Activated T-cell treated with anti-CD3 and anti-CD28 coated beads, Interleukin-2, amount 50 U/mL, for 72 hours (primary cell): ENCODE measurements at places on chromosomes 16 and 17.

- DNase-seq = no peak
Observed at GRCh38 chr17:17822189-17822588, 14.6 kb downstream of the SREBF1 start.

- no peak for DNase-seq
Observed at GRCh38 chr16:55565086-55565485, 1.4 kb upstream of the CAPNS2 start.

DNA sequence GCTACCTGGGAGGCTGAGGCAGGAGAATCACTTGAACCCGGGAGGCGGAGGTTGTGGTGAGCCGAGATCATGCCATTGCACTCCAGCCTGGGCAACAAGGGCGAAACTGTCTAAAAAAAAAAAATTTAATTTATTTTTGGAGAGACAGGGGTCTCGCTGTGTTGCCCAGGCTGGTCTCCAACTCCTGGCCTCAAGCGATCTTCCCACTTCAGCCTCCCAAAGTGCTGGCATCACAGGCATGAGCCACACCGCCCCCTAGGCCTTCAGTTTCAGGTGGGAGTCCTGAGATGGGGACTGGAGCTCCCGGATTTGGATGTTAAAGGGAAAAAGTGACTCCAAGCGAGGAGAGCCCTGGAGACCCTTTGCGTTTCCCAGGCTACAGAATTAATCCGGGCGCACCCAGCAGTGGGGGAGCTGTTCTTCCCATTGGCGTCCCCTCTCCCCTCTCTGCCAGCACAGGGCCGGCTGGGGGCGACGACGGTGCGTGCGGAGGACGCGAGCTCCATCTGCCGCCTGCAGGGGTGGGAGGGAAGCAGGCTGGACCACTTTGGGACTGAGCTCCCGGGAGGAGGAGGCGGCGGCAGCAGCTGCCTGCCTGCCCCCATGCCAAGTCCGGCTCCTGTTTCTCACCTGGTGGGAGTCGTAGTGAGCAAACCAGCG, 49.3 kb upstream of the USP7 start:
- no peak for DNase-seq

GRCh38 chr17:73911726-73912372, 267.6 kb upstream of the SDK2 start:
- DNase-seq = no peak

- DNase-seq = no peak
Observed at GRCh38 chr16:87149051-87149450, 168.1 kb downstream of the C16orf95 start.

DNA sequence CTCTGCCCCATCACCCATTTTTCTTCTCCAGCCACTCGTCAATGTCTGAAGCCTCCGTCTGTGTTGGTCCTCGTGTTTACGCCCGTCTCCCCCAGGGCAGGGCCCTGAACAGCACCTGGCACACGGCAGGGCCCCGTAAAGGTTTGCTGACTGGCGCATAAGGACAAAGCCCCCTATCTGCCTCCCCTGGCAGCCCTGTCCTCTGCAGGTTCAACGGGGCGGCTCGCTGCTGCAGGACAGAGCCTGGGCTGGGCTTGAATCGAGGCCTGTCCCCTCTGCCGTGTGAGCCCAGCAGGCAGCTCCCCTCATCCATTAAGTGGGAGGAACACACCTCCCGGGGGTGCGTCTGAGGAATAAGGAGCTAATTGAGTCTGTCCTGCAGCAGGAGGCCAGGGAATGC, 46.1 kb upstream of the PABPN1L start:
- no peak for DNase-seq

- no peak for DNase-seq
Observed at GRCh38 chr17:66583112-66583748, 251.7 kb upstream of the CACNG5 start.

- DNase-seq = no peak
Observed at GRCh38 chr16:64361753-64362152, 760.1 kb downstream of the CDH11 start.

DNA sequence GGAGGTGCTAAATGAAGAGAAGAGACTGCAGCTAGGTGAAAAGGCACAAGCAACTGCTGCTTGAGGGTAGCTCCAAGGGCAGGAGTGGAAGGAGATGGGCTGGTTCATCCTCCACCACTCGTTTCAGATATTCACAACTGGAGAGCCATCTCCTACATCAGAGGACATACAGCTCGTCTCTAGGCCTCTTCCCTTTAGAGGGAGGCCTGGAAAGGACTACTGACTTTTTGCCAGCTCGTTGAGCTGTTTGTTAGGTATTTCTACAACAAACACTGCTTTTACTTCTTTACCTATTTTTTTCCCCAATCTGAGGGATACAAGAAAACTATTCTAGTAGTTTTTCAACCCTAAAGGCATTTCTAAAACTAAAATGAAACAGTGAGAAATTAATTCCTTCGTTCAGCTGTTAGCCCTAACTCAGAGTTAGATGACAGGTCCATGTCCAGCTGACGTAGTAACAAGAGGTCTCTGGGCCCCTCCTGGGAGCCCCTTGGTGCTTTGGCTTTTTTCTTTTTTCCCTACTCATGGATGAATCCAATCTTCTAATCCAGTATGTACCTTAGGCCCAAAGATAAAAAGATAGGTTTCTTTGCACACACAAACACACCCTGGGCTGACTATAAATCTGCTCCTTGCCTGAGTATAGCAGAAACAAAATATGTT, 47.8 kb upstream of the TBX2 start:
- no peak for DNase-seq

GRCh38 chr17:61460796-61461585, 8.8 kb downstream of the TBX4 start:
- no peak for DNase-seq

DNA sequence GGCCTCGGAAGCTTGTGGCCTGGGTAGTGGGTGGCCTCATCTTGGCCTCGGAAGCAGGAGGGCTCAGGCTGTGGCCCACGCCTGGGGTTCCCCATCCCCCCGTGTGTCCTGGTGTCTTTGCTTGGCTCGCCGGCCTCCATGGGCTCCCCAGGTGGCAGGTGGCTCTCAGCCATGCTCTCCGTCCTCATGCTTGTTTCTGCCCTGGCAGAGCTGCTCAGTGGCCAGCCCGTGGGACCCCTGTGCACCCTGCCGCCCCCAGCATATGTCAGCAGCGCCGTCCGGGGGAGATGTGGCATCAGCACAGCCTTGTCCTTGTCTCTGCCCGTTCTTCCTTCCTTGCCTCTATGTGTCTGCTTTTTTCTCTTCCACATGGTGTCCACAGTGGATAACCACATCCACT, 38.5 kb downstream of the TBCD start:
- DNase-seq = no peak

DNA sequence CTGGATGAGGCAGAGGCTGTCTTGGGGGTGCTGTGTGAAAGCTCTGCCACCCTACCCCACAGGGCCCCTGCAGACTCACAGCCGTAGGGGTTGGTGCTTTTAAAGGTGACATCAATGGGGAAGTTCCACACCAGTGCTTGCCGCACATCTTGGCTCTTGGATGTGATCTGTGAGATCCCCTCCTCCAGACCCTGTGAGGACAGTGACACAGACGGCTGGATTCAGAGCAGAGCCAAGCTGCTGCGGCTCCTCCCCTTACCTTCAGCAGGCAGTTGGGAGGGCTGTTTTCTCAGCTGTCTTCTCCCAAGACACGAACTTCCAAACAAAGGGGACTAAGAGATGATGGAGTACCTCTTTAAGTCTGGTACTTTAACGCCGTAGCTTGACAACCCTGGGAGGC, 4.8 kb downstream of the B9D1 start:
- no peak for DNase-seq

- no peak for DNase-seq
Observed at GRCh38 chr16:19068237-19068815, 912 bp downstream of the COQ7 start.

- no peak for DNase-seq
Observed at GRCh38 chr16:72645538-72645937, 402.4 kb downstream of the ZFHX3 start.

- no peak for DNase-seq
Observed at GRCh38 chr17:31570951-31571892, 179.7 kb downstream of the RAB11FIP4 start.

DNA sequence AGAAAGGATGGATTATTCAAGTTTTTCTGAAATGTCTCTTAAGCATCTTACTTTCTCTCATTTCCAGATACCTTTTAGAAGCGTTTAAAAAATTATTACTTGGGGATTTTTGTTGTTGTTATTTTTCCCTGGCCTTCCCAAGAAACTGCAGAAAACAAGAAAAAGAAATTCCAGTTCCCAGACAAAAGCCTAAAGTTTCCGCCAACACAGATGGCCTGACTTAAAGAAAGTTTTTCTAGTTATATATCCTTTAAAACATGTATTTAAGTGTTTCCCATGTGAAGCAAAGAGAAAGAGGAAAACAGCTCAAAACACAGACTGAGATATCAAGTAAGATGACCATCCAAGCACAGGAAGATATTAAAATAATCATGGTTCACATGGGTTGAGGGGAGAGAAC, 401.7 kb upstream of the MAF start:
- DNase-seq = no peak

DNA sequence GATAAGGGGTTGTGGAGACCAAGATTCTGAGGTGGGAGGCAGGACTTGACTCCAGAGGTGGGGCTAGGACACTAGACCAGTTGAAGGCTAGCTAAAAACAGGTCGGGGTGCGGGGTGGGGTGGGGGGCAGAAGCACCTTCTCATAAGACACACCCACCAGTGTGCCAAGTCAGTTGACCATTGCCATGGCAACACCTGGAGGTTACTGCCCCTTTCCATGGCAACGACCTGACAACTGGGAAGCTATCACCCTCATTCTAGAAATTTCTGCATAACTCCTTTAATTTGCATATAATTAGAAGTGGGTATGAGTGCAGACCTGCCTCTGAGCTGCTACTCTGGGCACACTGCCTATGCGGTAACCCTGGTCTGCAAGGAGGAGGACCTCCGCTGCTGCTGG, 53.9 kb upstream of the ALOX12 start:
- no peak for DNase-seq

- no peak for DNase-seq
Observed at GRCh38 chr16:1445518-1446203, 1.3 kb upstream of the CCDC154 start.

DNA sequence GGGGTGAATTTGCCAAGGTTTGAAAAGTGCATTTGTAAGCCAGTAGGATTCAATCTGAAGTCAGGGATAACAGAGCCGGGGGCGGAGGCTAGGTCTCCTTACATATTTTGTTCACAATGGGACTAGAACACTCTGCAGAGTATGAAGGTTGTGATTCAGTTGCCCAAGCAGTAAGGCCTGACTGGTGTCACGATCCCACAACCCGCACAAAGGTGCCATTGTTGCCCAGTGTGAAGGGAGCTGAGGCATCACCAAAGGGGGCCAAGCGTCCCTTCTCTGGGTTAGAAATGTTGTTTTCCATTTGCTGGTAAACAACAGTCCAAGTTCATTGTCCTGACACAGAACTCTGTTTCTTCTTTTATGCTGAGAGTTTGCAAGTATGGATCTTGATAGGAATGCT, 471.8 kb downstream of the MAF start:
- no peak for DNase-seq

DNA sequence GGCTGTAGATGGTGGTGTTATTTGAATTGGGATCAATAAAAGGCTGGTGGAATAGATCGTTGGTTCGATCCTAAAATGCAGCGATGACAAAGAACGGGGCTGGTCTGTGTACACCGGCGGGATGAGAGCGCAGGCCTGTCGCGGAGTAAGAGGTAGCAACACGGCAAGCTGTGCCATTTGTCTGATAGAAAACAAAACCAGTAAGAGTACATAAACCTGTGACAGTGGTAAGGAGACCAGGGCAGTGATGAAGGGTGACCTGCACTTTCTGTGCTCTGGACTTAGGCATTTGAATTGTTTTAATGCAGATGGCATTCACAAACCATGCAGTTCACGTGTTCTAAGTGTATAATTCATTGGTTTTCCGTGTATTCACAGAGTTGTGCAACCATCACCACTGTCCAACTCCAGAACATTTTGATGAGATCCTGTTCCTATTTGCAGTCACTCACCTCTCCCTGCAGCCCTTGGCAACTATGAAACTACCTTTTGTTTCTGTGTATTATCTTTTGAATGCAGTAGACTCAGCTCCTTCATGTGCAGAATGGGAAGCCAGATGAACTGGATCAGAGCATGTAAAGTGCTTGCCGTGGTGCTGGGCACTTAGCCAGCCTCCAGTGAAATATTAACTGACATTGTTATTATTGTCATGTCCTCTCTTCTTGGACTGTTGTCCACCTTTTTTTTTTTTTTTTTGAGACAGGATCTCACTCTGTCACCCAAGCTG, 286.1 kb downstream of the SNX29 start:
- no peak for DNase-seq

- peak; percentile 50 for DNase-seq
Observed at GRCh38 chr17:31394544-31394943, 3.1 kb downstream of the RAB11FIP4 start.

DNA sequence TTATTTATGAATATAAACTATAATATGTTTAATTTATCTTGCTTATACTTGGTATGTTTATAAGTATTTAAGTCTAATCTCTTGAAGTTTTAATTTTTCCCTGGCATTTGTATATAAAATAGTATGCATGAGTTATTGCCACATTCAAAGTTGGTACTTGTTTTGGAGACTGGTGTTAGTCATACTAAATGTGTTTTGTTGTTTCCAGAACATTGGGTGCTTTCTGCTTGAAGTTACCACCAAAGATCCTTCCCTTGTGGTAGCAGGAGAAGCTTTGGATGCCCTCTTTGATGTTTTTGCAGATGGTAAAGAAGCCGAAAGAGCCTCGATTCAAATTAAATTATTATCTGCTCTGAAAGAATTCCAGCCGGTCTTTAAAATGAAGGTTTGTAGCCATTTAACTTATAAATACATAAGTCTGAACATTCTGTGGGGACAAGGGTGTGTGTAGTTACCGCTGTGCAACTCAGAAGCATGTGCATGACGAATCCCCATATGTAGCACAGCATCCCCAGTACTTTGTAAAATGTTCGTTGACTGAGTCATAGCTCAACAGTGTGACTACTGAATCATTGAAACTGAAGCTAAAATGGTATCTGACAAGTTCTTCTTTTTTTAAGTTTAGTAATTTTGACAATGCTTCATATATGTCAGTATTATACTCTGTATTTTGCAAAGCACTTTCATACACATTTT, 36.4 kb downstream of the HEATR3 start:
- DNase-seq = peak; percentile 37

DNA sequence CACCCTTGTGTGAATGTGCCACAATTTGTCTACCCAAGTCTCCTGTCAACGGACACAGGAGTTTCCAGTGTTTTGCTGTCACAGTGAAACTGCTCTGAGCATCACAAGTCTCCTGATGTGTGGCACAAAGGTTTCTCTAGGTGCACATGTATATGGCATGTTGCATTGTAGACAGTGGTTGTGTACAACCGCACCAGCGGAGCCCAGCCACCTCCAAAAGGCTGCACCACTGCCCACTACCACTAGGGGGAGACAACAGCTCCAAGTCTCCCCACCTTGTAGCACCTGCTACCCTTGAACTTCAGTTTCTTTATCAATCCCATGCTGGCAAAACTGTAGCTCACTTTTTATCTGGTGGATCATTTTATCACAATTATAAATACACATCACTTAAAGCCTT, 95.5 kb upstream of the ZNF469 start:
- peak; percentile 16 for DNase-seq
